ENCODE measurements at places on chromosomes 13 and 19.
A peak's percentile ranks its signal among the peaks of the same experiment; 100 is the strongest.

GRCh38 chr13:114146629-114147028 lies 14.2 kb upstream of the RASA3 start:
- DNase-seq, result no peak

GRCh38 chr13:100657881-100658315 lies 16.7 kb downstream of the TMTC4 start:
- no peak for DNase-seq

GRCh38 chr19:8491574-8491973 lies 10.9 kb downstream of the PRAM1 start:
- no peak for DNase-seq

- DNase-seq, result no peak
Measured at GRCh38 chr13:110950819-110951570, 36.1 kb upstream of the ANKRD10 start.

DNA sequence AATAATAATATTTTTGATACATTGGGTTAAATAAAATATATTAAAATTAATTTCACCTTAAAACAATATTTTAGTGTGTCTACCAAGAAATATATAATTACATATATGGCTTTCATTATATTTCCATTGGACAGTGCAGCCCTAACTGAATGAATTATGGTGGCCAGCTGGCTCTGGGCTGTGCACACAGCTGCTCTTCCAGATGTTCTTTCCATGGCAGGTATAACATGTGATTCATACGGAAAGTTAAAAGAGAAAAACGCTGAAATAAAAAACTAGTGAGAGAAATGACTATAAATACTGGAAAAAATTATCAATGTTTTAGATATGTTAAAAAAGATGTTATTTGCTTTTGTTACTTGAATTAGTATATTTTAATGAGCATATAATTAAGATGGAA lies 216.3 kb downstream of the RGCC start:
- DNase-seq, result no peak

DNA sequence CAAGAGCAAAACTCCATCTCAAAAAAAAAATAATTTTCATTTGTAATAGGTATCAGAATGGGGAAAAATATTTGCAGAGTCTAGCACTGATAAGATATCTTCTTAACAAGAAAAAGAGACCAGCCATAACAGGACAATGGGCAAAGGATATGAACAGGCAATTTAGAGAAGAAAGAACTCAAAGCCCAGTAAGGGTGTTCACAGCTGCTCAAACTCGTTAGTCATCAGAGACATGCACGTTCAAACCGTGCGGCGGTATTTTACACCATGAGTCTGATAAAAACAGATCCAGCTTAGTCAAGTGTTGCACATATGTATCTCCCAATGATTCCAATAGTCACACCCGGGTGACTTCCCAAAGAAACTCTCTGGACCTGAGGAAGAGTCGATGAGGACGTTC lies 13.7 kb upstream of the NCCRP1 start:
- no peak for DNase-seq

- DNase-seq, result peak; percentile 34
Measured at GRCh38 chr13:50529154-50529882, 314.2 kb downstream of the DLEU7 start.

- DNase-seq, result no peak
Measured at GRCh38 chr13:26483546-26483945, 73.9 kb upstream of the WASF3 start.

DNA sequence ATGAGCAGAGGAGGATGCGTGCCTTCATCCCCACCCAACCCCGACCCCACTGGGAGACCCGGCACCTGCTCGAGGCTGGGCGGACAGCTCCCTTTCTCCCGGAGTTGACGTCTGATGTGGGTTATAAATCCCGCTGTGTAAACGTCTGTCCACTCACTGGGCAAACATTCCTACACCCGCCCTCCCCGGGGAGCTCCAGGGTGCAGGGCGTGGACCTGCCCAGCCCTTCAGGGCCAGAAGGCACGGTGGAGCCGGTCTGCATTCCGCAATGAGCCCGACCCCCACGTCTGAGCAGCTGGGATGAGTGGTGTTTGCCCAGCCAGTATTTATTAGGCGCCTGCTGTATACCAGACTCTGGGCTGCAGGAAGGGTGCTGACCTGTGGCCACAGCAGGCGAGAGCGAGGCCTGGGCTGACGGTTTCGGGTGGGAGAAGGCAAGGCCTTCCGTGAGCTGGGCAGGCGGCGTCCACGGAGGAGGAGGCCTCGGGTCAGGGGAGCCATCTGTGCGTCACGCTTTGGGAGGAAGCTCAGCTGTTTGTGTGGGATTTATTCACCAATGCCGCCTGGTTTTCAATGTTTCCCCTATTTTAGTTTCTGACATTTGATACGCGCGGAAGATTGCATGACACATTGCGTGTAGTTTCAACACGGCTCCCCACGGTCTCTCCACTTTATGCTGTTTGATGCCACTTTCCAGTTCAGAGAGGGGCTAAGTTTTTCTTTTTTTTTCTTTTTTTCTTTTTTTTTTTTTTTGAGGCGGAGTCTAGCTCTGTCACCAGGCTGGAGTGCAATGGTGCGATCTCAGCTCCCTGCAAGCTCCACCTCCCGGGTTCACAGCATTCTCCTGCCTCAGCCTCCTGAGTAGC lies 2.0 kb downstream of the MISP start:
- peak; percentile 87 for DNase-seq

Measured in Calu3 (cell line).